GM13976 (cell line): ENCODE measurements at places on chromosomes 12 and 14.

DNA sequence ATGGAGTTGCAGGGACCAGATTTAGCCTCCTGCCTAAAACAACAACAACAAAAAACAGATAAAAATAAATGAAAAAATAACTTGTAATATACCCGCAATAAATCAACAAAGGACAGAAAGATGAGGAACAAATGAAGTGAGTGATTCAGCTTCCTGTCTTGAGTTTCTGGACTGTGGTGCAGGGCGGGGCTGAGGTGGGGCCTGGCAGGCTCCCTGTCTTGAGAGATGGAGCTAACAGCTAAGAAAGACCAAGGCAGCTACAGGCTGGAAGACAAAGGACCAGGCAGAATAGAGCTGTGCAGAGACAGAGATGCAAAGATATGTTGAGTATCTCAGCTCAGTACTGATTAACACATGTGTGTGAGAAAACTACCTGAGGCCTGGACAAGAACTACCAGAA is 879.2 kb downstream of the AACS start:
- no peak for DNase-seq

DNA sequence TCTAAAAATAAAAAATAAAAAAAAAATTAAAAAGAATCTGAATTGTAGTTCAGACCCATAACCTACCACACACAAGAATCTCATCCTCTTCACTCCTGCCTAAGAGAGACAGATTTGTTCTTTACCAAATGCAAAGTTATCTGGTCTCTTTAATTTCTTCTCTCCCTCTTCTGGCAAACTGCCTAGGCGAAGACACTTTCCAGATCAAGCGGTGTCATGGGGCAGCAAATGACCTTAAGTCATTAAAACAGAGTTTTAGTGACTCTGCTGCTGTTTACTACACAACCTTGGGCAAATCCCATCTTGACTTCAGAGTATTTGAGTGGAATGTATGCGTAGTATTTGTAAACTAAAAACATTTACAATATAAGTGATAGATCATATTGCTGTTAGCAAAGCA is 60.9 kb upstream of the NID2 start:
- DNase-seq = no peak

DNA sequence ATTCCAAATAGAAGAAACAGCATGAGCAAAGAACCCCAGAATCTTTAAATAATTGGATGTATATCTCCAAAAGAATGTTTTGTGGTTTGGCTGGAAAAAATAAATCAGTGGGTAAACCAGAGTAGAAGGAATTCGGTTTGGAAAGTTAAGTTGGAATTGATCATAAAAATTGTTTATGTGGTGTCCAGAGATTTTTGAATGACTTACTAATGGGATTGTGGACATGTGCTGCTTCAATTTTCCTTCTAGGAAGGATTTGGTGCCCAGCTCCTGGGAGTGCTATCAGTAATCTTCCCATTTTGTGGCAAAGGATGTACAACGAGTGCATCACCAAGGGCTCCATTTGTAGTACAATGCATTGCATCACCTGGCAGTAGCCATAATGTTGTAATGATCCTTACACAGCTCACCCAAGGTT is 224.8 kb downstream of the SLC16A7 start:
- no peak for DNase-seq

- DNase-seq = no peak
Observed at GRCh38 chr12:104121001-104121400, 17.0 kb downstream of the NFYB start.

GRCh38 chr14:54182419-54183045 is 214.3 kb upstream of the CDKN3 start:
- no peak for DNase-seq

GRCh38 chr14:32814721-32815120 is 124.0 kb upstream of the NPAS3 start:
- DNase-seq = no peak

GRCh38 chr14:100295376-100296105 is 10.7 kb downstream of the SLC25A29 start:
- DNase-seq = no peak

DNA sequence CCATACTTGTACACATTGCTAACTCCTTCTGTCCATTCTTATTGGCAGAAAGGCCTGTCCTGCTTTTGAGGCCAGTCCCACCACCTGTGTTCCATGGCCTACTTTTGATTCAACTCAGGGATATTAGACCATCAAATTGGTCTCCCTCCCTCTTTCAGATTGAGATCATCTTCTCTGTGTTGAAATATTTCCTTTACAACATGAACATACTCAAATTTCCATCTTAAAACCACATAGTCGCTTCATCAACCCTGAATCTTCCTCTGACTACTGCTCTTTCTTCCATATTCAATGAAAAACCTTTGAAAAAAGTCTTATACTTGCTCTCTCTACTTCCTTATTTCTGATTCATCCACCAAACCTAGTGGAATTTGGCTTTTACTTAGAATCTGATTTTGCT is 34.9 kb downstream of the TRMT5 start:
- DNase-seq = no peak
